ENCODE measurements at places on chromosomes 2 and 18.
A peak's percentile ranks its signal among the peaks of the same experiment; 100 is the strongest.

DNA sequence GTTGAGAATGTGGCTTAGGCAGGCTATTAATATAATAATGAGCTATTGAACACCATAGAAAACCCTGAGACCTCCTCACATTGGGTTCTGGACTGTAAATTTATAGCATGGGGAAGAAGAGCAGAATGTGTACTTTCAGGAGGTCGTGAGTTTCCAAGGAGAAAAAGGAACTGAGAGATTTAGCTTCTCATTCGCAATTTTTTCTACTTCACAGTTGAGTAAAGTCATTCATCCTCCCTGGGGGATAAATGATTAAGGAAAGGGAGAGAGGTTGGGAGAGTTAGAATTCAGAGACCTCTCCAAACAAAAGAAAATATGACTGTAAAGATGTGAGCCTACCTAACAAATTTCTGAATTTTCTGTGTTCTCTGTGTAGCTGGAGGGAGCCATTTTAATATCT lies 205.8 kb upstream of the CYRIA start:
- ATAC-seq = no peak

GRCh38 chr2:120239488-120240287 lies 13.0 kb upstream of the RALB start:
- peak; percentile 67 for ATAC-seq

DNA sequence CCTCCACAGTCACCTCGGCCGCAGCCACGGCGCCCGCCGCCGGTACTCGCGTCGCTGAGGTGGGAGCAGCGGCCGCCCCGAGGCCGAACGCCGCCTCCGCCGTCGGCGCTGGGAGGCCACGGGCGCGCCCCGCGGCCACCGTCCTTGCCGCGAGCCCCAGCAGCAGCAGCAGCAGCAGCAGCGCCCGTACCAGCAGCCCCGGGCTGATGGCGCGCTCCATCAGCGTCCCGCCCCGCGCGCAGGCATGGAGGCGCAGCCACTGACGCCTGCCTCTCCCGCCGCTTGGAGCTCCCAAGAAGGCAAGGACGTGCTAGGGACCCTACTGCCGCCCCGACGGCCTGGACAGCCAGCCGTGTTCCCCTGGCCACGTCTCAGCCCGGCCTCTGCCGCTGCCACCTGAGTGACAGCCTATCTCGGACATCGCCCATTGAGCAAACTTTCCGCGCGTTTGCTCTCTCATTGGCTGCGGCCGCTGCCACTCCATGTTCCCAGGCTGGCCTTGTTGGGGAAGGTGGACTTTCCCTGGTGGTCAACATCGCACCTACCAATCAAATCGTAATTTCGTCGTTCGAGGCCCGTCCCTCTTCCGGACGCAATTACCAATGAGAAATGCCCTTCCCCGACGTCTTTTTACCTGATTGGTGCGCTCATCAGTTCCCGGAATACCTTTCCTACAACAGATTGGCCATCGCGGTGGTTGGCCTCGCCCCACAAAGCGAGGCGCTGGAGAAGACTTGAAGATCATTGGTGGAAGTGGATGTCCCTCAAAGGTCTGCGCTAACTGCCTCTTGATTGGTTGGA lies at the start of gene EIF2AK3:
EIF2AK3 (minus strand) TSS at position 410 of the 801 bp plus-strand sequence; CDS start at position 220, 190 bp downstream.
- ATAC-seq = peak; percentile 87

DNA sequence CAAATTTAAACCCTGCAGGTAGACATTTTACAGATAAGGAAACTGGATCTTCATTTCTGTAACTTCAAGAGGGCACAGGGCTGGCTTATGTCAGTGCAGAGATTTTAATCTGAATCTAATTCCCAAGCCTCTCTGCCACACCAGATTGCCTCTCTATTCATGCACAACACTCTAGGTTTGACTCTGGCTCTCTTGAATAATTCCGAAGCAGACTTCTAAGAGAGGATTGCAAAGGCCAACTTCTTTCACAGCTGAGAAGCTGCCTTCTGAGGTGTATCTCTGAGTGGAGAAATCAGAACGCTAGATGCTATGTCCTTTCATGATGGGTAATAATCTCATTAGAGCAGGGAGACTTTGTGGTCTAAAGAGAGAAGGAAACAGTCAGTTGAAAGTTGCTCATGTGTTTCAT lies 20.1 kb upstream of the MGAT5 start:
- ATAC-seq = no peak

GRCh38 chr18:3221496-3221895 lies 1.7 kb upstream of the MYOM1 start:
- ATAC-seq = no peak

GRCh38 chr18:26634631-26635030 lies 86.3 kb upstream of the KCTD1 start:
- ATAC-seq = no peak

All from motor neuron (in vitro differentiated cells).